ENCODE measurements at places on chromosomes 7 and 10. TPM values are rescaled to one million over a fixed set of nuclear protein-coding genes. Genes with fewer than 3 reads are reported as not detected.

The HACD1 gene
- total RNA-seq, result 123 TPM

The DRGX gene
- total RNA-seq, result not detected

The TMEM213 gene
- not detected for total RNA-seq

The EBF3 gene
- total RNA-seq, result 21.9 TPM

The ZNF679 gene
- not detected for total RNA-seq

The CADPS2 gene
- total RNA-seq, result 0.88 TPM

The IMPDH1 gene
- total RNA-seq, result 35.4 TPM

The SEC31B gene
- total RNA-seq, result 4.9 TPM

The HPS1 gene
- 28.9 TPM for total RNA-seq

The SLC26A5 gene
- total RNA-seq, result not detected

The ZC3HAV1 gene
- total RNA-seq, result 29.7 TPM

The EPO gene
- 0.88 TPM for total RNA-seq

GRCh38 chr10:70617798-70618568, 15.4 kb upstream of the PRF1 start:
- DNase-seq, result peak; percentile 80

DNA sequence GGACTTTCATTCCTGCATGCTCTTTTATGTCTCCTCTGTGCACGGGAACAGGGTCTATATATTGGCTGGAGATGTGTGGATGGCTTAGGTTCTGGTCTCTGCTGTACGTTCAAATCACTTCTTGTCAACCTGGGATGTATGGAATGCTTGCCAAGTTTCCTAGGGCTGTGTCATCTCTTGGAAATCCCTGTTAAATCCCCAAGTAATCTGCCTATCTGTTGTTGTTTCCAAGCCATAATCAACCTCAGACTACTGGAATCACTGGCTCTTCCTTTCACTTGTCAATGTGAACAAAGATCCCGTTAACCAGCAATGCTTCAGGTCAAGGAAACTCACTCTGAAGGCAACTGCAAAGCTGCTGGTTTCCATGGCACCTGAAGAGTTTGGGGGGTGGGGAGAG, 93.3 kb upstream of the FAM171A1 start:
- no peak for DNase-seq

DNA sequence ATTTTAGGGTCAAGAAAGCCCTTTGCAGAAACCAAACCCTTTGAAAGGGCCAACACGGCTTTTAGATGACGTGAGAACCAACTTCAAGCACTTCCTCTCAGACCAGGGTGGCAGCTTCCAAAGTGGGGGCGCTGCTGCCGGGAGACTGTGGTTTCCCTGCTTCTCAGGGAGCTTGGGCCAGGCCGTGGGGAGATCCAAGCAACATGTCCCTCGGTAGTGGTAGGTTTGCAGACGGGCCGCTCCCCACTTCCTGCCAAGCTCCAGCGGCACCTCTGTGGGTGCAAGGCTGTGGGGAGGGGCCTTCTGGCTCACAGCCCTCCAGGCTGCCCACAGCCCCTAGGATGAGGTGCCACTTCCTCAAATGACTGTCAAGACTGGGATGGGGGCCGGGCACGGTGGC, 132.4 kb downstream of the FAM53B start:
- no peak for DNase-seq

- DNase-seq, result no peak
Observed at GRCh38 chr10:97151307-97151914, 34.3 kb downstream of the SLIT1 start.

DNA sequence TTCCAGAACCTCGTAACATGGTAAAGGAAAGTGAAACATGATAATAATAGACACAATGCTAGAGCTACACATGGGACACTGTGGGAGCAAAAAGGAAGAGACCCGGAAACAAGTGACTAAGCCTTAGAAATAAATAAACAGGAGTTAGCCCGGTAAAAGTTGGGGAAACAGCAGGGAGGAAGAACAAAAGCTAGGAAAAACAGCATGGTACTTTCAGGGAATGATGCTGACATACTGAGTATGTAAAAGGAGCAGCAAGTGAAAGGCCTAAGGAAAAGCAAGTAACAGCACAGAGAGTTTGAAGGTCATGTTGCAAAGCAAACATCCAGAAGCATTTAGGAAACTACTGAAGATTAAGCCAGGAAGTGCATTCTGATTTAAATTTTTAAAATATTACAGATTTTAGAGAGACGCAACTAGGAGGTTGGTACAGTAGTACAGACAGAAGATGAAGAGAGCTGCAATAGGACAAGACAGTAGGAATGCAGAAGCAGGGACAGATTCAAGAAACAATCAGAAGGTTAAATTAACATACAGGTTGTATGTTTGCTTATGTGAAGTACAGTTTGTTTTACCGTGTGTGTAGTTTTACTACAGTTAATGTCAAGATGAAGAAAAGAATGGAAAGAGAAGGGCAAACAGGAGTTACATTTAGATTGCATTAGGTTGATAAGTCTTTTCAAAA, 63.7 kb downstream of the ARHGAP12 start:
- peak; percentile 14 for DNase-seq

- DNase-seq, result peak; percentile 92
Observed at GRCh38 chr10:86648704-86649427, 5.5 kb upstream of the OPN4 start.

- no peak for DNase-seq
Observed at GRCh38 chr7:36309716-36310115, 79.9 kb upstream of the ANLN start.

DNA sequence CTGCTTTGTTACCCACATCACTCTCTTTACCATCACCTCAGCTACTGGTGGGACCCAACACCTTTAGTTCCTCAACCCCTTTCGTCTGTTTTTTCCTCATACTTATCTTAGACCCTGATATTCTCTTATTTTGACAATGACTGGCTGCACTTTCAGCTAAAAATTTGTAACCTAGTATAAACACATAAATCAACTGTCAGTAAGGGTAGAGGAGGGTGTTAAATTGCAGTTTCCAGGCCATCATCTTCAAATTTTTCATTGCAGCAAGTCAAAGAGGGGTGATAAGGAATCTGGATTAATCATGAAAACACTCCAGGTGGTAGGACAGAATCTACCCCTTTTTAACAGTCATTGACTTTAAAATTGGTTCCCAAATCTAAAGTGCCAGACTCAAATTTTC, 27.9 kb downstream of the SEMA3D start:
- no peak for DNase-seq

- DNase-seq, result no peak
Observed at GRCh38 chr7:84538268-84538667, 343.7 kb upstream of the SEMA3A start.

- DNase-seq, result no peak
Observed at GRCh38 chr7:138257459-138258196, 181.4 kb downstream of the AKR1D1 start.

GRCh38 chr7:34036051-34036920, 130.9 kb downstream of the BMPER start:
- DNase-seq, result no peak

DNA sequence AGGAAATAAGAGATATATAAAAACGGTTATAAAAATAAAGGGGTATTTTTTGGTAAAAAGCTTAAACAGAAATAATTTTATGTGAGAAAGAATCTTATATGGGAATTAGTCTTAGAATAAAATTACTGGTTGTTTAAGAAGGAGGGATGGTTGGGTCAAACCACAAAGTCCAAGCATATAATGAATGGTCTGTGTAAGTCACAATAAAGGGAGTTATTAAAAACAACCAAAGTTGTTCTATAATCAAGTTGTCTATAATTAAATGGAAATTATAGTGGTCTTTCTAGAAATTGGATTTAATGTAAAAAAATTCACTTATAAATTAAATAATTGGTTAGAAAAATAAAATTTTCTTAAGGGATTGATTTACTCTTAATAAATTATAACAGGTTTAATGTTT, 304.8 kb downstream of the POM121L12 start:
- DNase-seq, result no peak

DNA sequence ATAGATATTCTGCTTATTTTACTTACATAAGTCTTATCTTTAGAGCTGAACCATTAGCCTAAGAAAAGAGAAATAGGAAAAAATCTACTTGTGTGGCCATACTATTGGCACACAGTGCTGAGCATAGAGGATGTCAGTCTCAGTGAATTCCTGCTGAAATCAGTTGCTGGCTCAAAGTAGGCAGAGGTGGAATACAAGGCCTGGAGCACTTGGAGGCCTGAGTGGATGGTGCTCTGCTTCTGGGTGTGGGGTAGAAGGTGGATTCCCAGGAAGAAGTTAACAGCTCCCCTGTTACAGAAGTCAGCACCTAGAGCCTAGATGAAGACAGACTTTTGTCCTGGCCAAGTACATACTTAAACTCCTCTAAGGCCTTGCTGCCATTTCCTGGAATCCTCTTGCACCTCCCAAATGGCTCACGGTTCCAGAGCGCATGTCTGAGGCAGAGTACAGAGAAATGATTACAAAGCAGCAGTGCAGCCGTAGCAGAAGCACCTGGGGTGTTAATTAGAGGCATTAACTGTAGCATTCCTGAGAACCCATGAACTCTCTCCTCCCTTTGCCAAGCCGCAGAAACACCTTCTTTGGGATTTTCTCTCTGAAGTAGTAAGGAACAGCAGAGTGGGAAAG, 18.0 kb upstream of the XPNPEP1 start:
- no peak for DNase-seq

DNA sequence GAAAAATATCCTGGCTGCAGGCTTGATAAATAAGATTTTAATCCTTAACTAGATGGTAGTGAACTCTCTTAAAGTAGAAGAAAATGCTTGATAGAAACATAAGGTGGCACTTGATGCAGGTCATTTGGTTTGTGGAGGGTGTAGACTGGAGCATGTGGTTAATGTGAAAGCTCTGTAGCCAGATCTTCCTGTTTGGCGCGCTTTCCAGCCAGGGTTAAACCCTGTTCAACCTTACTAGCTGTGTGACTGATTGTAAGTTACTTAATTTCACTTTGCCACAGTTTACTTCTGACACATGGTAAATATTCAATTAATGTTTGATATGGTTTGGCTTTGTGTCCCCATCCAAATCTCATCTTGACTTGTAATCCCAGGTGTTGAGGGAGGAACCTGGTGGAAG, 394.0 kb downstream of the REEP3 start:
- no peak for DNase-seq

- peak; percentile 40 for DNase-seq
Observed at GRCh38 chr7:34096777-34097176, 191.4 kb downstream of the BMPER start.

- DNase-seq, result no peak
Observed at GRCh38 chr10:96044736-96045135, 1.4 kb downstream of the CCNJ start.

GRCh38 chr7:47186316-47186715, 395.6 kb downstream of the TNS3 start:
- no peak for DNase-seq

DNA sequence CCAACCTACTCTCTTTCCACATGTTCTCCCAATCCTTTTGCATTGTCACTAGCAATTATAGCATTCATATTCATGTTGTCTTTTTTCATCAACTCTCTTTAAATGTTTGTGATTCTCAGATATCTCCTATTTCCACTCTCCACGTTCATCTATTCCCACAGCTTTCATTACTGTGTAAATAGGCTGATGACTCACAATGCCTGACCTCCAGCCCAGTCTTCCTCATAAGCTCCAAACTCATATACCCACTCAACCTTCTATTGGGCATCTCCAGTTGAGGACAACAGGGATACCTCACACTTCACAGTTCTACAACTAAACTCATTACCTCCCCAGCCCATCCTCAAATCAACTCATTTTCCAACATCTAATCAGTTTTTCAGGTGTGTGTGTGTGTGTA, 194.1 kb downstream of the DGKI start:
- peak; percentile 39 for DNase-seq

GRCh38 chr10:111109501-111110242, 32.8 kb downstream of the ADRA2A start:
- no peak for DNase-seq

- no peak for DNase-seq
Observed at GRCh38 chr10:61628151-61628874, 34.4 kb upstream of the CABCOCO1 start.

- no peak for DNase-seq
Observed at GRCh38 chr10:106436123-106436715, 728.3 kb downstream of the SORCS1 start.

GRCh38 chr10:129279446-129280154, 187.4 kb upstream of the MGMT start:
- DNase-seq, result no peak

DNA sequence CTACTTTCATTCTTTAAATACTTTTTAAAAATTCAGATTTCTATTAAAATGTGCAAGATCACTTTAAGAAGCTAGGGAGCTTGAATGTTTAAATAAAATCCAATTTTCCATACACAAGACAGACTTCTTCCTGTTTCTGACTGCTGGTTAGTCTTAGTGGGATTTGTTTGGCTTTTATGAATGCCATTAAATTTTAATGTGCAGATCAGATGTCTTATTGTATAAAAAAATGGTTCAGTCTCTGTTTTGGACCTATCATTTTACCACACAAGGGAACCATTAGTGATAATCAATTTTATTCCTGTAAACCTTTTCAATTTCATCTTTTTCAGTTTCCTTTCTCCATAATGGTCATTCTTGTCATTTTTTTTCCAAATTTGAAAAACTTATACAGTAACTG, 63.2 kb downstream of the VCL start:
- no peak for DNase-seq

GRCh38 chr7:94510582-94511496, 1.2 kb downstream of the CASD1 start:
- DNase-seq, result peak; percentile 92

DNA sequence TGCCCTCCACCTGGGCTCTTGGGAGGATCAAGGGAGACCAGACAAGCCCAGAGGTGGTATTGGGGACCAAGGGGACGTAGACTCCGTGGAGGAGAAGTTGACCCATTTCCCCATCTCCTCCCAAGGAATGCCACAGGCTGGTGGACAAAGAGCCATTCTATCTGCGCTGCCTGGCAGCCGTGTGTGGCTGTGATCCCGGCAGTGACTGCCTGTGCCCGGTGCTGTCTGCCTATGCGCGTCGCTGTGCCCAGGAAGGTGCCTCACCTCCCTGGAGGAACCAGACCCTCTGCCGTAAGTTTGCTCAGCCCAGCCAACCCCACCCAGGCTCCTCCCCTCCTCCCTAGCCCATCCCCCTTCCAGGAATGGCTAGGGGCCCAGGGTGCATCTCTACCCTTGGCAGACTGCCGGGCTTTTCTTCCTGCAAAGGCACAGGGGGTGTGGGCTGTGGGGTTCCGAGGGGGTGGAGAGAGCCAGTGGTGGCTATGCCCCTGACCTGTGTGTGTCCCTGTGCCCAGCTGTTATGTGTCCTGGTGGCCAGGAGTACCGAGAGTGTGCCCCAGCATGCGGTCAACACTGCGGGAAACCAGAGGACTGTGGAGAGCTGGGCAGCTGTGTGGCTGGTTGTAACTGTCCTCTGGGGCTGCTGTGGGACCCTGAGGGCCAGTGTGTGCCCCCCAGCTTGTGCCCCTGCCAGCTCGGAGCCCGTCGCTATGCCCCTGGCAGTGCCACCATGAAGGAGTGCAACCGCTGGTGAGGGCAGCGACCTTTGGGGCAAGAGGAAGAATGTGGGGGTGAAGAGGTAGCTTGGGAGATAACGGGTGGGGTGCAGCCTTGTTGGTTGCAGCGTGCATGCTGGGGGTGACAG, 10.2 kb upstream of the ZNF467 start:
- peak; percentile 41 for DNase-seq

DNA sequence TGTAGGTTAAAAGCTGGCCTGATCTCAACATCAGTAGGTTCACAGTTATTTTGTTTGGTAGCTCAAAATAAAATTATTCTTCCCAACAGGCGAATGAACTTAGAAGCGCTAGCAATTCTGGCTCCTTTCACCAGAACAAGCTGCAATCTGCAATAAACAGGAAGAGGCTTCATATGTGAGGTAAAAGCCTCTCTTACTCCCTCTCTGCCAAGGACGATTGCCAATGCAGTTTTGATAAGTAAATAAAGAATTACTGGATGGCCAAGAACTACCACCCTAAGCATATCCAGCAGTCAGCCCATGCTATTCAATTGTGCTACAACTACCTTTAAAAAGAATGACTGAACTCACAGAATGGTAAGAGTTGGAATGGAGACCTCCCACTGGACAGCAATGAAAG, 150.0 kb upstream of the LAMB4 start:
- no peak for DNase-seq
